ENCODE measurements at places on chromosomes 4 and X.

GRCh38 chr4:36237366-36238313, 6.7 kb downstream of the ARAP2 start:
- no peak for DNase-seq

- no peak for DNase-seq
Observed at GRCh38 chr4:109406337-109406931, 27.2 kb upstream of the SEC24B start.

DNA sequence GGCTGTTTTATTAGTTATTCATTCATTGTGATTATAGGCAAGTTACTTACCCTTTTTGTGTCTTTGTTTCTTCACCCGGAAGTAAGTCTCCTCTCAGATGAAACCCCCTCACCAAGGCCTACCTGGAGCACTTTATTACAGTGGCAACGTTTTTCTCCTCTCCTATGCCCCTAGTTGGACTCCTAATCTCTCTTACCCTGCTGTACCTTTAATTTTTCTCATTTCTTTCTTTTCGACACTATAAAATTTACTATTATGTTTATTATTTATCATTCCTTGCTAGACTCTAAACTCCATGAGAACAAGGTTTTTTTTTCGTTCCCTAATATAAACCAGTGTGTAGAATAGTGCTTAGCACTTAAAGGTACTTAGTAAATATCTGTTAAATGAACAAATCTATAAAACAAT, 17.5 kb downstream of the STAP1 start:
- DNase-seq: no peak

GRCh38 chr4:40874901-40875300, 125.1 kb downstream of the NSUN7 start:
- DNase-seq: no peak

DNA sequence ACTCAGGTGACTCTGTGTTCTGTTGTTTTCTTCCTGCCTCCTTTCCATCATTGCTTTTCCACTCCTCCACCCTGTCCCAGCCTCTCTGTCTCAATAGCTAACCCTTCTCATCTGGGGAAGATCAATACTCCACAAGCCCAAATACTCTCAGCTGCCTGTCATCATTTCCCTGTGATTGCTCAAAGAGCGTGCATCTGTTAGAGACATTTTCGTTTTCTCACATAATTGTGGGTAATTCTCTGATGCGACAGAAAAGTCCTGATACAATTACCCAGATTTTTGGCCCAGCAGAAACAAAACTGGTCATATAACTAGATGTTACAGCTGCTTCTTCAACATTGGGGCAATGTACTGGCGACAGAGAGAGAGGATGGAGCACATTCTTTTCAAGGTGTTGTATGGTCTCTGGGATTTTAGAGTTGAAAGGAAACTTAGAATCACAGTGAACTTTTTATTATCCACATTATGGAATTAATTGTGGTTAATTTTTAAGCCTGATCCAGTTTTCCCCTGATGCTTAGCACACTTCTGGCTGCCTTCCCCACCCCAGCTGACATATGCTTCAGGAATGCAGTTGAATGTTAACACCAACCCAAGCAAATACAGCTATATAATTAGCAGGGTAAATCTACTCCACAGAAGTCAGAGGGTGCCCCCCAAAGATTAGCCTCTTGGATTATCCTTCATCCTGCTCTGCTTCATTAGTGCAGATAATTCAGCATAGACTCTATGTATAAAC, 171.4 kb upstream of the ANXA3 start:
- no peak for DNase-seq

DNA sequence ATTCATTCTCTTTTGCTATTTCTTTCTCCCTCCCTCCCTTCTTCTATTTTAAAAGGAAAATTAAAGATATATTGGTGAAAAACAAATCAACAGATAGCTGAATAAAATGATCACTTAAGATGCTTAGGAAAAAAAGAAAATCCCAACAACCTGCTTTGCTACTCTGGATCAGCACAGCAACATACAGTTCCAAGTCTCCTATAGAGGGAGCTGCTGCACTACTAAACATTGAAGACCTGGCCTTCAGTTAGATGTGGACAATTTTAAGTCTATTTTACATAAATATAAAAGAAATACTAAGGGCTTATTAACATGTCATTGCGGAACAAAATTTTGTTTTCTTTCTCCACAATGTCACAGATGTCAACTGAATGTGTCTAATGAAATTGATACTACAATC, 226.4 kb downstream of the MAGEB5 start:
- DNase-seq: no peak

GRCh38 chr4:76987153-76987591, 37.6 kb downstream of the SEPTIN11 start:
- no peak for DNase-seq
